ENCODE measurements at places on chromosomes 16 and 17.

GRCh38 chr16:67155295-67156142, 4.2 kb downstream of the TRADD start:
- peak; percentile 92 for DNase-seq

- DNase-seq, result no peak
Measured at GRCh38 chr17:73600103-73600871, 44.0 kb downstream of the SDK2 start.

DNA sequence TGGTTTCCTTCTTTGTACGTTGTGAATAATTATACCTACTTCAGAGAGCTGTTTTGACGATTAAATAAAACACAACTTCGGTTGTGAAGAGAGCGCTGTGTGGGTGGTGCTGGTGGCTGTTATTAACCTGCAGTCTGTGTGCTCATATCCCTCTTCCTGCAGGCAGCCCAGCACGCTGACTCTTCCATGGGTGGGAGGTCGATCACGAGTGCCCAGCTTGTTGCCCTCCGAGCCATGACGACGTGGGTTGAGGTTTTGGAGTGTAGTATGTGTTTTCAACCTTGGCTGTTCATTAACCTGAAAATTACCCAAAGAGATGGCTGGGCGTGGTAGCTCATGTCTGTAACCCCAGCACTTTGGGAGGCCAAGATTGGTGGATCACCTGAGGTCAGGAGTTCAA, 11.3 kb upstream of the GCSH start:
- DNase-seq, result no peak

GRCh38 chr17:58520843-58521430, 6.5 kb upstream of the MTMR4 start:
- DNase-seq, result peak; percentile 54

- DNase-seq, result no peak
Measured at GRCh38 chr16:79336437-79337229, 263.9 kb downstream of the MAF start.

DNA sequence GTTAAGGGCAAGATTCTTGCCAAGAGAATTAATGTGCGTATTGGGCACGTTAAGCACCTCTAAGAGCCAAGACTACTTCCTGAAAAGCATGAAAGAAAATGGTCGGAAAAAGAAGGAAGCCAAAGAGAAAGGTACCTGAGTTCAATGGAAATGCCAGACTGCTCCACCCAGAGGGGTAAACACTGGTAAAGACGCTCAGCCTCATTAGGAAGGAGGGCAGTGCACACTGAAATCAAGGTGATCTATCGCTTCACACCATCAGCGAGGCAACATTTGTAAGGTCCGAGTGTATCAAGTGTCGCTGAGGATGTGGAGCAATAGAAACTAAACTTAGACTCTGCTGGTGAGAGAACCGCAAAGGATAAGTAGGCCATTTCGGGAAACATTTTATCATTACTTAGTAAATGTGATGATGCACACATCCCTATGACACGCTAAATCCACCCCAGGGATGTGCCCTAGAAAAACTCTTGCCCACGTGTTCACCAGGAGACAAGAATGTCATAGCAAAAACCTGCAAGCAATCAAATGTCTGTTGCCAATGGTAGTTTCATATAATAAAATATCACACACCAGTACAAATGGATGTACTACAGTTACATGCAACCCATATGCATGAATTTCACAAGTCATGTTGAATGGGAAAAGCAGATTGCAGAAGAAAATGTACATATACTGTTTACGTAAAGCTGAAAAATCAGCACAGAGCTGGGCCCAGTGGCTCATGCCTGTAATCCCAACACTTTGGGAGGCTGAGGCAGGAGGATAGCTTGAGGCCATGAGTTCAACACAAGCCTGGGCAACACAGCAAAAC, 23.6 kb downstream of the CNTROB start:
- no peak for DNase-seq

DNA sequence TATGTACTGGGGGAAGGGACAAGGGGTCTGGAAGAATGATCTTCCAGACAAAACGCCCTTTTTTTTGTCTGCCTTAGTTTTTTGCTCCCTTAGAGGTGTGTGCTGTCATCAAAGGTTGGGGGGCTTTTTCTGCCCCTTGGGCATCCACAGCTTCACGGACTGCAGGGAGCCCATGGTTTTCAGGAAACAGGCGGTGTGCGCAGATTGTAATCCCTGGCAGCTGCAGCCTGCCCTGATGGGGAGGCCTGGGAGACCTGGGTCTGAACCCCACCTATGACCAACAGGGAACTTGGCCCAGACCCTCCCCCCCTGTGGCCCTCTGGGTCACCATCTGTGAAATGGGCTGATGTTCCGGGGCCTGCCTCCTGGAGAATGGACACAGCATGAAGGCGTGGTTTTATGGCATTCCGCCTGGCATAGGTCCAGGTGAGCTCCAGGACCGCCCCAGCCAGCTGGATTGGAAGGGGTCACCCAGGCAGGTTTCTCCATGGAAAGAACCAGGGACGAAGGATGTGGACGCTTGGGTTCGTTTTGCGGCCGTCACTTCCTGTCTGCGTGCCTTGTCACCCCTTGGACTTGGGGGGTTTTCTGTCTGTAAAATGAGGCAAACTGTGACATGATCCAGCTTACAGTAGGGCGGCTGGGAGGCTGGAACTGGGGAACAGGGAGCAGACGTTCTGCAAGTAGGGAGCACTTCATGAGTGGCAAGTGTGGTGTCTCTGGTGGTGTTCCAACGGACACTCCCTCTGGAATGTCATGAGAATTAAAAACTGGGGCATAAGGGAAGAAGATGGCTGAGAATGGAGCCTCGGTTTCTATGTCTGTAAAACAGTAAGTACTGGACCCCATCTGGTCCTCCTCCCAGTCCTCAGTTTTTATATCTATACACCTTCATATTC, 1.5 kb downstream of the CPNE2 start:
- DNase-seq, result no peak

- DNase-seq, result no peak
Measured at GRCh38 chr16:87344931-87345631, 27.9 kb upstream of the C16orf95 start.

GRCh38 chr17:7897090-7897489, 8.5 kb downstream of the CHD3 start:
- no peak for DNase-seq

- DNase-seq, result peak; percentile 23
Measured at GRCh38 chr17:39563476-39563875, 44.2 kb downstream of the NEUROD2 start.

- no peak for DNase-seq
Measured at GRCh38 chr16:82585675-82586074, 41.1 kb upstream of the CDH13 start.

- DNase-seq, result peak; percentile 90
Measured at GRCh38 chr17:42659079-42659931, at the start of gene TUBG2. TSS of gene TUBG2 (plus strand) at chr17:42659284. CDS start at chr17:42659504, 220 bp downstream.

DNA sequence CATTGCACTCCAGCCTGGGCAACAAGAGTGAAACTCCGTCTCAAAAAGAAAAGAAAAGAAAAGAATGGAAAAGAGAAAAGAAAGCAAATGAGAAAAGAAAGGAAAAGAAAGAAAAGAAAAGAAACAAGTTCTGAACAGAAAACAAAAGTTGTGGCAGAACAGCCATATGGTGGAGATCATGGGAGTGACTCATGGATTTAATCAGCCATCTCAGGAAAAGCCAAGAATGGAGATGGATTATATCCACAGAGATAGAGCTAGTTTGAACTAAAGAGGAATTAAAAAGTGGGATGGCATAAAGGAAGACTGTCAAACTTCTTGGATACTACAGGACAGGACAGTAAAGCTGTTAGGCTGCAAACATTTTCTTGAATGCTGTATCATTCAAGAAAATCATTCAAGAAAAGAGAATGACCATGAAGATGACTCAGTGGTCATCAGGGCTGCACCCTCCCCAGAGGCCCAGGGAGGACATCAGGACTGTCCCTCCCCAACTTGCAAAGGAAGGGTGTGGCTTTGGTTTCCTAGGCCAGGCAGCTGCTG, 120.6 kb downstream of the USP22 start:
- no peak for DNase-seq

GRCh38 chr16:69520800-69521602, 44.8 kb upstream of the NFAT5 start:
- DNase-seq, result no peak

GRCh38 chr17:42618442-42619150, 9.1 kb downstream of the TUBG1 start:
- DNase-seq, result no peak

DNA sequence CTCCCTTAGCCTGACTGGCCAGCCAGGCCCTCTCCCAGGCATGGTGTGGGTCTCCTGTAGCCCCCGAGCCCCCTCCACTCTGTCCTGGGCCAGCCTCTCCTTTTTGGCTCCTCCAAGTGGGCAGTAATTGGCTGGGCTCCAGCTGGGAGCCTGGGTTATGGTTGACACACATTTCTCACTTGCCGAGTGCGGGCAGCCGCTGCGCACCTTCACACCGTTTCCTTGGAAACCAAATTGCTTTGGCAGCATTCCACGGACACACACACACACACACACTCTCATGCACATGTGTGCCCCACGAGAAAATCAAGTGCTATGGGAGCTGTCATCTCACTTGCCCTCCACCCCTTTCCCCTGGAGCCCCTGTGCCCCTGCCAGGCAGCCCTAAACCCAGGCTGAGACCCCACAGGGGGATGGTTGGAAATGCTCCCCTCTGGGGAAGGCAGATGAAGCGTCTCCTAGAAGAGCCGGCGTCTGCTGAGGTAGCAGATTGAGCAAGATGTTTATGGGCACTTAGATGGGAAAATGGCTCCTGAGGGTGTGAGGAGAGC, 402.7 kb upstream of the TNRC6C start:
- no peak for DNase-seq

DNA sequence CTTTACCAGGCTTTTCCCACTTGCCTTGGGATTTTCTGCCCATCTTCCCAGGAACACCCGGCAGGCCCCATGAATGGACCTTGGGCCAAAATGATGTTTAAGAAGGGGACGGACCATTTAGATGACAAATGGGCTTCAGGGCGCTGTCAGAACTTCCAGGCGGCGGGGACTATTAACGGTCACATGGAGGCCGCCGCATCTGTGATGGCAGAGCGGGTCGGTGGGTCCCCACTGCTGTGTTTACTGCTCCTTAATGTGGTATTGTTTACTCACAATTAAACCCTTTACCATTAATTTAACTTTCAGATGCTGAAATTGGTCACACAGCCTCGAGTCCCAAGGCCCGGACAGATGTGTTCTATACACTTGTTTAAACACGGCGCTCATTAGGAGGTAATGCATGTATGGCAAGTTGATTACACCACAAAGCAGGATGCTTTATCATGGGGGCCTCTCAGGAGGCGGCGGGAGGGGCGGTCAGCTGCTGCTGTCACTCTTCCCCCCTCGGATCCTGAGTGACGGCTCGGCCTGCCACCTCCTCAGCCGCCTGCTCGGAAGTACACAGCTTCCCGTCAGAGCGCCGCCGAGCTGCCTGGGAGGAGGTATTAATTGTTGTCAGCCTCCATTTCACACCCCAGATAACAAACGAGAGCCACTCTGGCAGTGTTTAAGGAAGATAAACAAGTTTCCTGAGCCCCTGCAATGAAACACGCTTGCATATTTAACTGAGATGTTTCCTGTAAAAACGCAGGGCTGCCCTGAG, 83.9 kb upstream of the IRX3 start:
- DNase-seq, result no peak

- no peak for DNase-seq
Measured at GRCh38 chr17:28004344-28004743, 38.1 kb upstream of the NLK start.

DNA sequence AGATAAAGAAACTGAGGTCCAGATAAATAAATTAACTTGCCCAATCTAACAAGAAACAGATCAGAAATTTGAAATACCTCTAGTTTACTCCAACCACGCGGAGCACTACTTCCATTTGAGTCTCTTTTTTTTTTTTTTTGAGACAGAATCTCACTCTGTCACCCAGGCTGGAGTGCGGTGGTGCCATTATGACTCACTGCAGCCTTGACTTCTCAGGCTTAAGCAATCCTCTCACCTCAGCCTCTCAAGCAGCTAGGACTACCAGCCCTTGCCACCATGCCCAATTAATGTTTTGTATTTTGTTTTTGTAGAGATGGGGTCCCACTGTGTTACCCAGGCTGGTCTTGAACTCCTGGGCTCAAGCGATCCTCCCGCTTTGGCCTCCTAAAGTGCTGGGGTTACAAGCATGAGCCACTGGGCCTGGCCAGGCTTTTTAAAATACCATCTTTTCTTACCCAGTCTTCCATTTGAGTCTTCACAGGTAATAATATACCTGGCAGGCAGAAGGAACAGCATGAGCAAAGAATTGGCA, 3.3 kb upstream of the NACA2 start:
- DNase-seq, result no peak

GRCh38 chr17:21124086-21124485, 2.7 kb upstream of the DHRS7B start:
- no peak for DNase-seq

- DNase-seq, result no peak
Measured at GRCh38 chr16:89613231-89613953, at the start of gene DPEP1. TSS of gene DPEP1 (plus strand) at chr16:89613642. CDS start at chr16:89630411, 16,769 bp downstream.

All from glutamatergic neuron (in vitro differentiated cells).